CD8-positive, alpha-beta T cell (primary cell): ENCODE measurements at places on chromosomes 16 and 17. TPM values are rescaled to one million over a fixed set of nuclear protein-coding genes. Genes with fewer than 3 reads are reported as not detected.

Gene ADCY9
- 4.3 TPM for total RNA-seq

Gene TBC1D3B
- 4.6 TPM for total RNA-seq

Gene CHST4
- total RNA-seq: not detected

Gene MLX
- total RNA-seq: 18.3 TPM

Gene ZBTB4
- 62.7 TPM for total RNA-seq

Gene LPO
- total RNA-seq: not detected

Gene FOXO3B
- total RNA-seq: 5.7 TPM

Gene HOXB4
- 0.64 TPM for total RNA-seq

Gene AMZ2
- 71.1 TPM for total RNA-seq

Gene PRSS53
- 5.9 TPM for total RNA-seq

Gene PKMYT1
- total RNA-seq: 0.81 TPM

GRCh38 chr16:2969545-2970521 is 685 bp downstream of the PAQR4 start:
- DNase-seq: peak; percentile 49

DNA sequence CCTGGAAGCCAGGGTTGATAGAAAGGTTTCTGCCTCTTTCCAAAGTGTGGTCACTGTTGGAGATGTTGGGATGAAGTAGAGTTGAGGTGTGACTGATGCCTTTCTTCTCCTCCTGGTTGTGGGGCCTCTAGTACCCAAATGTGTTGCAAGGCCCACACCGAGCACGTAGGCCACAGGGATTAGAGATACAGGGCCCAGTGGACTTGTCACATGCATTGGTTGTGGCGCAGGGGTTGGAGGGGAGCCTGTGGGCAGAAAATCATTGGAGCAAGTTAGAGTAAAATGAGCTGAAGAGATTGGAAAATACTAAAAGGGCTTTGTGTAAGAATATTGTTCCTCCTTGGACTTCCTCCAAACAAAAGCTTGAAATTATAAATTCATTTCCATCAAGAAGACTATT is 4.6 kb downstream of the KRT33A start:
- no peak for DNase-seq

DNA sequence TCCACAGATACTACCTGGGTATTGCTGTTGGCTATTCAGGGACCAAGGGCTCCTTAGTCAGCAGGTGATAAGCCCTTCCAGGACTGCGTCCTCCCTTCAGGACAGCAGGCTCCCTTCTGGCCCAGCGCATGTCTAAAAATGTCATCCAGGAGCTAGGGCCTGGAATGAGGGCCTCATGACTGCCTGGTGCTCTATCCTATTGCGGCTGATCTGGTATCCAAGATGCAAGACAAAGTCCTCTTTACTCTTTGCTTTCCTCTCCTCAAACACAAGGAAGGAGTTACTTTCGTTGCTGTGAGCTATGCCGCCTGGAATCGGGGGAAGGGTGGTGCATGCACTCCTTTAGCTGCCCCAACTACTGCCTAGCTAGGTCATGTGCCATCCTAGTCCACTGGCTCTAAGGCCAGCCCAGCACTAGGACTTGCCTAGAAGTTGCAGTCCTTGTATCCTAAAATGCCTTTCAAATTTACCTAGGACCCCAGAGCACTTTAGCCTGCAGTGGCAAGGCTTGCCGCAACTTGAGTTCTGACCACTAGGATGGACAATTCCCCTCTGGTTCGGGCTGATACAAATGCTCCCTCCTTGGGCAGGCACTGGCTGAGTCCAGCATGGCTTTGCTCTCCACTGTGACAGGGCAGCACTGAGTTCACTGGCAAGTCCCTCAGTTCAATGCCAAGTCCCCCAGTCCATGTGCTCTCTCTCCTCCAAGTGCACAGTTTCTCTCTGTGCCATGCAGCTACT is 10.1 kb upstream of the TMEM219 start:
- DNase-seq: no peak

DNA sequence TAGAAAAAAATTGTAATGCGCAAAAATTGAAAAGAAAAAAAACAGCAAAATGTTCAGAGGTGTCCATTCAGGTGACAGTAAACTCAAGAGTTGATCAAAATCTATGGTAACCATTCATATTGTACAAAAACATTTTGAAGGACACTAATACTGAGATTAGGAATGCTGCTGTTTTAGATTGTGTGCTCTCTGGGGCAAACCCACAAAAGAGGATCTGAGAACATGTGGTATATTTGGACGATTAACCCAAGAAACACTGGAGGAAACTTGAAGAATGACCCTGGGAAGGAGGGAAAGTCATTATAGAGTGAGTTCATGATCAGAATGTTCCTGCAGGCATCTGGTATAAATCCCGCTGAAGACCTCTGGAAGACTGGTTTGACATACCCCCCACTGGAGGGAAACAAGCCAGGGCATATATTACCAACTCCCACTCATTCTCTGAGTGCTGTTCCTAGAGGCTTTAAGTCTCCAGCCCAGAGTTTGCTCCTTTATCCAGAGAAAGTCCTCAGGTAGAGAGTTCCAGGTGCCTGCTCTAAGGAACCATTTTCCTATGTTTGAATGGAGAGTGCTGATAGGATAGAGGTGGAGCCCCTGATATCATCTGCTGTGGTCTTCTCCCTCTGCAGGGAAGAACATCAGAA is 1.2 kb downstream of the KRTAP4-2 start:
- DNase-seq: no peak

DNA sequence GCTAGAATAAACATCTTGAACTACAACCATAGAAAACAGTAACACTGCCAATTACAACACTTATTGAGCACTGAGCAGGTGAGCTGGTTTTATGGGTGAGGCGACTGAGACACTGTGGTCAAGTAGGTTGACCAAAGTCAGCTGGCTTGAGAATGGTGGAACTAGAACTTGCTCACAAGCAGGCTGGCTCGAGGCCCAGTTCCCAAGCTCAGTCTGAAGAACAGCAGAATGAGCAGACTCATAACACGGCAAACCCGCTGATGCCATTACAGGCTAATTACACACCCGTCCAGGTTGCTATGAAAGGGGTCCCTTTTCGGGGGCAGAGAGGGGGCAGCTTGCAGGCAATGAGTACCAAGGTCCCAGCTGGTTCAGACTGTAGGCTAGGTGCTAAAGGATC is 6.5 kb downstream of the ZZEF1 start:
- DNase-seq: no peak

DNA sequence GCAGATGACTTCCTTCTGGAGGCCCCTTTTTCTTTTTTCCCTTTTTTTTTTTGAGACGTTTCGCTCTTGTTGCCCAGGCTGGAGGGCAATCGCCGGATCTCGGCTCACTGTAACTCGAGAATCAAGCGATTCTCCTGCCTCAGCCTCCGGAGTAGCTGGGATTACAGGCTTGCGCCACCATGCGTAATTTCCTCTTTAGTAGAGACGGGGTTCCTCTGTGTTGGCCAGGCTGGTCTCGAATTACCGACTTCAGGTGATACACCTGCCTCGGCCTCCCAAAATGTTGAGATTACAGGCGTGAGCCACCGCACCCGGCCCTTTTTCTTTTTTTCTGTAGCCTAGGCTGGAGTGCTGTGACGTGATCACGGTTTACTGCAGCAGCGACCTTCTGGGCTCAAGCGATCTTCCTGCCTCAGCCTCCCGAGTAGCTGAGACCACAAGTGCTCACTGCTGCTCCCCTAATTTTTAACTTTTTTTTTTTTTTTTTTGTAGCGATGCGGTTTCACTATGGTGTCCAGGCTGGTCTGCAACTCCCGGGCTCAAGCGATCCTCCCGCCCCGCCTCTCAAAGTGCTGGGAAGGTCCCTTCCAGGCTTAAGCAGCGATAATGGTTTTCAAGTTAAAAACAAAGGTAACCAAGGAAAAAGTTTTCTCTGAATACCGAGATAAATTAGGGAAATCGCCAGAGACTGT is 956 bp upstream of the IST1 start:
- peak; percentile 62 for DNase-seq

DNA sequence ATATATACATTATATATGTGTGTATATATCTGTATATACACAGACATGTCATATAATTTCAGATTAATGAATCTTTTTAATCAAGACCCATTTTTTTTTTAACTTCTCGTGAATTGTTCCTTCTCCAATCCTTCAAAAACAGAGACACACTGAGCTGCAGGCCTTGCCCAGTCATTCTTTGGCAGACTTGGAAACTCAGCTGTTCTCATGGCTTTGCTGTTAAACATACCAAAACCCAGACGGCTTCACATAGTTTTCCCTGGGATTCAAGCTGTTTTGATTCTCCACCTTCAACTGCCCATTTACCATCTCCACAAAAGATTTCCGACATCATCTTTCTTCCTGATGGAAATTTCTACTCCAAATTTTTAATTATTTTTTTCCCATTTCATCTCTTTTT is 148.7 kb downstream of the KCNJ2 start:
- no peak for DNase-seq

DNA sequence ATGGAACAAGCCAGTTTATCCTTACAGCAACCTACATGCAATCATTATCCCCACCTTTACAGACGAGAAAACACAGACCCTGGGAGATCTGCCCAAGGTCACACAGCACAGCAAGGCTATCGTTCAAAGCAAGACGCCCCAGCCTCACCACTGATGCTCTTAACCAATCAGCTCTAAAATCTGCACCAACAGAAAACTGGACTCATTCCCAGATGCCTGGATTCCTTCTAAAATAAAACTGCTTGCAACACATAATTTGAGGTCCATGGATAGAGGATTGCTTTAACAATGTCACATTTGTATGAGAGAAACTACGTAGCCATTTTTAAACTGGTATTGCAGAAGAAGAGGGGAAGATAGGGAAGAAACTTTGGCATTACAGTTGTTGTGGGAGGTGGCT is 6.8 kb downstream of the COTL1 start:
- no peak for DNase-seq

- DNase-seq: no peak
Measured at GRCh38 chr16:62565706-62566105, 529.5 kb upstream of the CDH8 start.

GRCh38 chr16:20925751-20926150 is 25.2 kb downstream of the LYRM1 start:
- DNase-seq: no peak

DNA sequence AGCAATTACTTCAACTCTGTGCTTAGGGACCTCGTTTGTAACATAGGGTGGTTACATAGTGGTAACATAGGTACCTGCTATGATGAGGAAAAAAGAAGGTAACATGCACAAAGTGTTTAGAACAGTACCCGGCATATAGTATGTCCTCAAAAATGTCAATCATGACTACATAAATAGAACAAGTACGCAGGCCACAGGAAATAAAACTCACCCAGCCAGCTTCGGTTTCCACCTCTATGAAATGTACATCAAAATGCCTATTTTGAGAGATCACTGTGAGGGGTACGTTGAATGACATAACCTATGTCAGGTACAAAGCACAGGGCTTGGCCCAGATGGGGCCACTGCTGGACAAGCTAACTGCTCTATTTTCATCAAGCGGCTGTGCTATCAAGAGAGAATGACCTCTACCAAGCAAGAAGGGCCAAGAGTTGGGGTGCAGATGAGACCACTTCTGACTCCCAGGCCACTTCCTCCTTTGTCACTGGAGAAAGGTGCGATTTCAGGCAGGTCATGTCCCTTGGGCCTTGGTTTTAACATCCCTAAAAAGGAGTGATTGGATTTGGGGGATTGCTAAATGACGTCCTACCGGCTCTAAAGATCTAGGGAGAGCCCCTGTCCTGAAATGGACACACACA is 45.4 kb downstream of the WSB1 start:
- DNase-seq: no peak

GRCh38 chr17:51873302-51873701 is 285.2 kb downstream of the CA10 start:
- no peak for DNase-seq

DNA sequence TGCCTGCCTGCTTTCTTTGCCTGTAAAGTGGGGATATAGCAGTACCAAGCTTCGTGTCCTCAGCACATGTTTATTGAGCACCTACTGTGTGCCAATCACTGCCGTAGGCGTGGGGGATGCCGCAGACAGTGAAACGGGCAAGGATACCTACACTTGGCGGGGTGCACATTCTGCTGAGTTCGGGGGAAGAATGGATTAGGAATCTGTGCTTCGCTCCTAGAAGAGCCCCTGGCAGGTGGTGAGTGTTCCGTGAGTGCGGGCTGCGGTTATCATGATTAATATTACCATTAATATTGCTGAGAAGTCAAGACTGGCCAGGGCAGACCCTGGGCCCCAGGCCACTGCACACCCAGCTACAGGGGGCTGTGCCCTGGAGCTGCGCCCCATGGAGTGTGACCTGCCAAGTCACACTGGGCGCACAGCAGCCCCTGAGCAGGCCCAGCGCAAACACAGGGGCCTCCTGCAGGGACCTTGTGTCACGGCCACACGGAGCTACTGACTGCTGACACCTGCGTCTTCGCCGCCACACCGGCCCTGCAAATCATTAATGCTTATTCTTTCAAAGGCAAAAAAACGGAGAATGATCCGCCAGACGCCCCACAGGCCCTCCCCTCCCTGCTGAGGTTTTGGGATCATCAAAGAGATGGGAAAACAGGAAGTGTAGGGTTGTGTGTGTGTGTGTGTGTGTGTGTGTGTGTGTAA is 213.4 kb upstream of the GSE1 start:
- no peak for DNase-seq

GRCh38 chr17:33261820-33262219 is 31.3 kb downstream of the ASIC2 start:
- no peak for DNase-seq

DNA sequence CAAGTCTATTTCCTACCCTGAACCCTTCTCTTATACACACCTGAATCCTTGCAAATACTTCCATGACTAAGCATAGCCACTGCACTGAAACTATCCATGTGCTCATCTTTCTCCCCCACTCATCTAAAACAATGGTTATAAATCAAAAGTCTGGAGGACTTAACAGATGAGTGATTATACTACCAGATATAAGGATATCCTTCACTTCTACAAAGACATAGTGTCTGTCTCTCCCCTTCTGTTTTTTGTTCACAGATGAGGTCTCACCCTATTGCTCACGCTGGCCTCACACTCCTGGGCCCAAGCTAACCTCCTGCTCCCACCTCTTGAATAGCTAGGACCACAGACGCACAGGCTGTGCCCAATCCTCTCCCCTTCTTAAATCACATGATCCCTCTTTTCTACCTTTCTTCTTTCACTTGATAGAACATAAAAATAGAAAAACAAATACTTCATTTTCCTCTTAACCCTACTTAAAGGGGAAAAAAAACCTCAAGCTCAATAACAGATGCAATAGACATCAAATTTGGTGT is 19.2 kb downstream of the CEP112 start:
- no peak for DNase-seq

- DNase-seq: no peak
Measured at GRCh38 chr17:43906951-43907424, 348 bp downstream of the MPP2 start.
